NAMALWA (cell line): ENCODE measurements at places on chromosomes 2 and 18.

DNA sequence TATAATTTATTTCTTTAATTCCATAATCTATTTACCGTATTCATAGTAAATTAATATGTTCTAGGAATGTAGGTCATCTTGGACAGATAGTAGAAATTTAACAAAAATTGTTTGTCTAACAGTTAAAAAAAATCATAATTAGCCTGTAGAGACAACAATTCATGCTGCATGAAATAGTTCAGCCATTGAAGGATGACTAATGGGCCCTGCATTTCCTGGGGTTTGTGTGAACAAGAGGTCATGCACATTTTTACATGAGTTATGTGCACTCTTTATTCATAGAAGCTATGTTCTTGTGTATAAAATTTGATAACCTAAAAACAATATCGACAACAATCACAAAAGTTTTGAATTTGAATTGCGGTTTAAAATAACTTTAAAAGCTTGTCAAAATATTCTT lies 1663.6 kb downstream of the SUCLG1 start:
- no peak for DNase-seq

DNA sequence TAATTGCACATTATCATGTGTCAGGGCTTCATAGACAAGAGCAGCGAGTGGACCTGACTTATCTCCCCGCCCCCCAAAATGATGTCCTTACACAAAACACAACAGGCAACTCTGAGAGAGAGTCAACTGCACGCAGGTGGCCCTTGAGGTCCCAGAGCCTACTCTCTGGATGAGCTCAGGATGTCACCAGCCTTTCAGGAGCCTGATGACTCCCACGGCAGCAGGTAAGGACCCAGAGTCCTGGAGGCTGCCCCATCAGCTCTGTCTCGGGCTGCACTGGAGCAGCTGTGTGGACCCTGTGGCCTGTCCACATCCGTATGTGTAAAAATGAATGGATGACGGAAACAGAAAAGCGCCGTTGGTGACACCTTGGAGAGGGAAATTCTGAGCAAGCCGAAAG lies 130.9 kb downstream of the HDAC4 start:
- no peak for DNase-seq

- no peak for DNase-seq
Measured at GRCh38 chr2:203077451-203077850, 62.8 kb downstream of the NBEAL1 start.

DNA sequence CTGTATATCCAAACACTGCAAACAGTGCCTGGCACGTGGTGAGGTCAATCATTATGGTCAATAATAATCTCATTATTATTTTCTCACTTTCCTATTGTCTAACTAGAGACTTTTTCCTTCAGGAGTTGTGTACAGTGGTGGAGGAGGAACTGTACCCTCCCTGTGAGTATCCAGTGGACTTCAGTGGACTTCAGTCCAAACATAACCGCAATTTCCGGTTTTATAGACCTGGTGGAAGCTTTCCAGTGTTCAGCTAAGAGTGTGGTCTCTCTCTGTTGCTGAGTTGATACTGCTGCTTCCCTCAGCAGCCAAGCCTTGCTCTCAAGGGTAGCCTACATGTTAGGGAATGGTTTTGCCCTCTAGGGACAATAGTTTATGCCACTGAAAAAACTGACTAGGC lies 447.1 kb downstream of the TMEM182 start:
- DNase-seq: no peak

DNA sequence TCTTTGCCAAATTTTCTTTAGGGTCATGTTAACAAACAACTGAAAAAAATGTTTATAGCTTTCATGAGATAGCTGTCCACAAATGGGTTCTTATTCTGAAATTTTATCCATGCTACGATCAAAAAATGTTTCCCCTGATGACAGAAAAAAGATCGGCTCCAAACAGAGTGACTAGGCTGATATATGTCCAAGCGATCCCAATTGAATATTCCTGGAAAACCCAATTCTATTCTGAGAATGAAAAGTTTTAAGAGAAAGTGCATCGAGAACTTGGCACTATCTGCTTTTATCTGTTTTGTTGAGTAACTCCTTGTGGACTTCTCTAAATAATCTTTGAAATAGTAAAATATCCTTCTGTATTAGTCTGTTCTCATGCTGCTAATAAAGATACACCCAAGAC lies 19.1 kb downstream of the KCNE4 start:
- DNase-seq: no peak
